ENCODE measurements at places on chromosomes 3 and 15.

- no peak for DNase-seq
Measured at GRCh38 chr15:67917037-67917436, 77.2 kb upstream of the RNU6-1 start.

DNA sequence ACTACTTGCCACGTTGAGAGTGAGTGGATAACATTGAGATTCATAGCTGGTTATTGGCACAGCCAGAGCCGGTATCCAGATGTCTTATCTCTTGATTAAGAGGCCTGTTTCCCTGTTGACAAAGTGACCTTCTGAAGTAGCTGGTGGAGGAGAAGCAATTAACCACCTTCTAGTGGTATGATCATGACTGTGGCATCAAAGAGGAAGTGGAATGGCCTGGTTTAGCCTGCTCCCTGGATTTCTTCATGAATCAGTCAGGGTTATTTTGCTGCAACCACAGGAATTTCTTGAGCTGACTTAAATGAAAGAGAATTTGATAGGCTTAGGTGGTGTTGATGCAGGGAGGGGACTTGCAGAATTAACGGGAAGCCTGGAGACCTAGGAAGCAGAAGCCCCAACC is 398.3 kb downstream of the MFSD1 start:
- DNase-seq, result no peak

- DNase-seq, result no peak
Measured at GRCh38 chr15:39999538-40000200, 39.3 kb downstream of the SRP14 start.

GRCh38 chr3:131503320-131503635 is 507 bp upstream of the MRPL3 start:
- DNase-seq, result no peak

DNA sequence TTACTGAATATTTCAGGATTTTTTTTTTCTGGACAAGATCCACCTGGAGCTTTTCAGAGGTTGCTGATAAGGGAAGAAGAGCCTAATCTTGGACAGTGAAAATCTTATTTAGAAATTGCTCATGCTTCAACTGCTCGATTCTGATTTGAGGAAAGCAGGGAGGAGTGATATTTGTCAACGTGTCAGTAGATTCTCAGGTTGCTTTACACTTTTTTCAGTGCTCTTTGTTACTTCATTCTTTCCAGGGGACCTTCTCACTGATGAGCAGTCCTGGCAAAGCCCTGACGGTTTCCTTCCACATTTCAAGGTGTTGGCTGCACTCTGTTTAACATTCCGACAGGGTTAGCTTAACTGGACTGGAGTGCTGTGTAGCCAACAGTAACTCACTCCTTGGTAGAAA is 24.1 kb upstream of the RARB start:
- no peak for DNase-seq

GRCh38 chr3:140166861-140167599 is 232.0 kb downstream of the CLSTN2 start:
- DNase-seq, result no peak

- DNase-seq, result no peak
Measured at GRCh38 chr3:98994128-98994762, 92.8 kb upstream of the DCBLD2 start.

- DNase-seq, result no peak
Measured at GRCh38 chr3:195859061-195859845, 47.5 kb upstream of the MUC4 start.

DNA sequence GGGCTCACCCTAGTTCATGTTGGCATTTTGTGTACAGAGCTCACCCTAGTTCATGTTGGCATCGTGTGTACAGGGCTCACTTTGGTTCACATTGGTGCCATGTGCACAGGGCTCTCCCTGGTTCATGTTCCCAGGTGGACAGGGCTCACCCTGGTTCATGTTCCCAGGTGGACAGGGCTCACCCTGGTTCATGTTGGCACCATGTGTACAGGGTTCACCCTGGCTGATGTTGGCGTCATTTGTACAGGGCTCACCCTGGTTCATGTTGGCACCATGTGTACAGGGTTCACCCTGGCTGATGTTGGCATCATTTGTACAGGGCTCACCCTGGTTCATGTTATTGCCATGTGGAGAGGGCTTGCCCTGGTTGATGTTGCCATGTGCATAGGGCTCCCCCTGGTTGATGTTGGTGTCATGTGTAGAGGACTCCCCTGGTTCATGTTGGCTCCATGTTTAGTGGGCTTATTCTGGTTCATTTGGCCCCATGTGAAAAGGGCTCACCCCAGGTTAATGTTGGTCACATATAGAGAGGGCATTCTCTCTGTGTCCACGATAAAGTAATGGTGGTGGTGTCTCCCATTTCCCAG is 31.7 kb upstream of the NR2C2 start:
- DNase-seq, result no peak

- DNase-seq, result no peak
Measured at GRCh38 chr3:145889730-145890129, 271.3 kb downstream of the PLOD2 start.

- DNase-seq, result no peak
Measured at GRCh38 chr3:197775317-197775716, 15.7 kb upstream of the LRCH3 start.

DNA sequence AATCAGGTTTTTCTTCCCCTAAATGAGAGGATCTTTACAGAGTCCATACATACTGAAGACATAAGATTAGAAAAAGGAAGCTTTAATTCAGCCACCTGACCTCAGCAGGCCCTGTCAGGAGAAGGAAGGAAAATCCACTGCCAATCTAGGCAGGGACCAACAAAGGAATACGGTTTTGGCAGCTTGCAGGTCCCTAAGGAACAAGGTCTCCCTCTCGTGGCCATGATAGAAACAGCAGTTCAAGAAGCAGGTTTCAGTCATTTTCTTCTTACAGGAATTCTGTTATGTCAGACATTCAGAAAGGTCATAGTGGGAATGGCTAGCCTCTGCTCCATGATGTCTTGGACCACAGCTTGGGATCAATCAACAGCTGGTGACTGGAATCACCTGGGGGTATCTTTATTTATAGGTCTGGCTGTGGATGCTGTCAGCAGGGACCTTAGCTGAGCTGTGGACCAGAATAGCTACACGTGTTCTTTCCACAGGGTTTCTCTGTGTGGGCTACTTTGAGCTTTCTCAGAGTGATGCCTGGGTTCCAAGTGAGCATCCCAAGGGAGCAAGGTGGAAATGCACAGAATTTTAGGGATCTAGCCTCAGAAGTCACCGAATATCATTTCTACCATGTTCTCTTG is 9.4 kb upstream of the CMSS1 start:
- peak; percentile 43 for DNase-seq

DNA sequence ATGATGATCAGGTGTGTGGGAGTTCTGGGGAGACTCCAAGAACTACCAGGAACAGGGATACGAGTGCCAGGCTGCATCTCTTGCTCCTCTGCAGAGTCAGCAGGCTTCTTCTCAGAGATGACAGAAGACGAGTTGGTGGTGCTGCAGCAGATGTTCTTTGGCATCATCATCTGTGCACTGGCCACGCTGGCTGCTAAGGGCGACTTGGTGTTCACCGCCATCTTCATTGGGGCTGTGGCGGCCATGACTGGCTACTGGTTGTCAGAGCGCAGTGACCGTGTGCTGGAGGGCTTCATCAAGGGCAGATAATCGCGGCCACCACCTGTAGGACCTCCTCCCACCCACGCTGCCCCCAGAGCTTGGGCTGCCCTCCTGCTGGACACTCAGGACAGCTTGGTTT is 7.9 kb downstream of the PRRT3 start:
- no peak for DNase-seq

DNA sequence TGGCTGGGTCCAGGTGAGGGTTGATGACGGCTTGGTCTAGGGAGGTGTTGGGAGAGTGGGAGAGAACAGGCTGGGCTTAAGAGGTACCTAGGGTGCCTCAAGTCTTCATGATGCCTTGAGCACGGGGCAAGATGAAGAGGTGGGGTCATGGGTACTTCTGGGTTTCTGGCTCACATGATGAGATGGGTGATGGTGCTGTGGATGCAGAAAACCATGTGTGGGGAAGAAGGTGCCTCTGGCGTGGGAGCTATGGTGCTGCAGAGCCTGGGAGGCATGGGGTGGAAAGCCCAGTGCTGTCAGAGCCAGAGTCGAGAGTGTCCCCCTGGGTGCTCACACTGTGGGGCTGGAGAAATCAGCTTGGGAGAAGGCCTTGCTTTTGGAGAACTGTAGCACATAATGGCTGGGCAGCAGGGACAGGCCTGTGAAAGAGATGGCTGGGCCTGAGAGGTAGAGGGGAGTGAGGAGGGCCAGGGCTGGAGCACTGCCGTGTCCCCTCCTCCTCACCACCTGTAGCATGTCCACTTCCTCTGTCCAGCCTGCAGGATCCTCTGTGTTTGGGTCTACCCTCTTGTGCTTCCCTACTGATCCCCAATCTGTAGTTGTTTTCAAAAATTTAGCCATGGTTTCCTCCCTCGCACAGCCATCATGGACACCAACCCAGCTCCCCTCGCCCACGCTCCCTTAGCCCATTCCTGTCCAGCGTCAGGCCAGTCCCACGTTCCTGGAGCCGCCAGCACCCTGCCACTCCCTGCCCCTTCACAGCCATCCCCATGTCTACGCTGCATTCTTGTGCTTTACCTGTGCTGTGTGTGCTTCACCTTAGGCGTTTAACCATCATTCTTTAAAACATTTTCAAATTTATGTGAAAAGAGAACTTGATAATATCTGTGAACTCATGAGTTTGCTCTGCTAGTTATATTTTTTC is 132.0 kb downstream of the EEFSEC start:
- DNase-seq, result no peak

DNA sequence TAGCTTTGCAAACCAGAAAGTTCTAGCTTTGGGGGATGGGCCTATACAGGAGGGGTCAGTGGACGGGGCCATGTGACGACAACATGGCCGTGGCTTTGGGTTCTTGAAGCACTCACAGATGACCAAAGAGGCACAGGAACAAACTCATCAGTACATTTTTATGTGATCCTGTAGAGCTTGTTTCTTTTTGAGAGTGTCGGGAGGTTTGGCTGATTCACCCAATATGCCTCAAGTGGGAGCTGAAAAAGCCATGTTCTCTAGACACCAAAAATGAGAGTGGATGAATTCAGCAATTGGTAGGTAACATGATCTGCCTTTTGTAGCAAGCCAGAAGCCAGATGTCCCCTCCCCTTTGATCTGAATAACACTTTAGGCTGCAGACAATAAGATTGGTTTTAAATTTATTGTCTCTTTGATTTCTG is 30.1 kb downstream of the GREM1 start:
- DNase-seq, result no peak

DNA sequence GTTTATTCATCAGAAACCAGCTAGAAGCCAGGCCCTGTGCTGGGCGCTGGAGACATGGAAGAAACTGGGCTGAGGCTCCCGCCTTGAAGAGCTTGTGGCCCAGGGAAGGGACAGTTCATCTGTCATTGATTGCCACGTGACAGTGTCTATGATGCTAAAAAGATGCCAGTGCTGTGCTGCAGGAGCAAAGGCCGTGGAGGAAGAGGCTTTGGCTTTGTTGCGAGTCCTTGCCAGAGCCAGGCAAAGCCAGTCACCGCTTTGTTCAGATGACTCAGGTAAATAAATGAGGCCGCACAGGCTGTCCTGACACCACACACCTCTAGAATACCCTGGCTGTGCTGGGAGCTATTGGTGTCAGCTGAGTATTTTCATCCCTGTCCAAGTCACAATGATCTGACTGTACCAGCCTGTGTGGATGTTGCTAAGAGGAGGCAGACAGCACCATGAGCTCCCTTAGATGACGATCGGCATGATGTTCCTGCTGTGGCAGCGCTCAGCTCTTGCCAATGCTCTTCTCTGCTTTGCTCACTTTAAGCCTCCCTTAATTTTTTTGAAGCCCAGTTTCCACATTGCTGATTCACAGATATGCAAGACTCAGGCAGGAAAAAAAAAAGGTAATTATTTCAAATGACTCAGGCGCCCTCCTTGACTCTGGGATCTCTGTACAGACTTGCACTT is 77.5 kb downstream of the CCNL1 start:
- no peak for DNase-seq

DNA sequence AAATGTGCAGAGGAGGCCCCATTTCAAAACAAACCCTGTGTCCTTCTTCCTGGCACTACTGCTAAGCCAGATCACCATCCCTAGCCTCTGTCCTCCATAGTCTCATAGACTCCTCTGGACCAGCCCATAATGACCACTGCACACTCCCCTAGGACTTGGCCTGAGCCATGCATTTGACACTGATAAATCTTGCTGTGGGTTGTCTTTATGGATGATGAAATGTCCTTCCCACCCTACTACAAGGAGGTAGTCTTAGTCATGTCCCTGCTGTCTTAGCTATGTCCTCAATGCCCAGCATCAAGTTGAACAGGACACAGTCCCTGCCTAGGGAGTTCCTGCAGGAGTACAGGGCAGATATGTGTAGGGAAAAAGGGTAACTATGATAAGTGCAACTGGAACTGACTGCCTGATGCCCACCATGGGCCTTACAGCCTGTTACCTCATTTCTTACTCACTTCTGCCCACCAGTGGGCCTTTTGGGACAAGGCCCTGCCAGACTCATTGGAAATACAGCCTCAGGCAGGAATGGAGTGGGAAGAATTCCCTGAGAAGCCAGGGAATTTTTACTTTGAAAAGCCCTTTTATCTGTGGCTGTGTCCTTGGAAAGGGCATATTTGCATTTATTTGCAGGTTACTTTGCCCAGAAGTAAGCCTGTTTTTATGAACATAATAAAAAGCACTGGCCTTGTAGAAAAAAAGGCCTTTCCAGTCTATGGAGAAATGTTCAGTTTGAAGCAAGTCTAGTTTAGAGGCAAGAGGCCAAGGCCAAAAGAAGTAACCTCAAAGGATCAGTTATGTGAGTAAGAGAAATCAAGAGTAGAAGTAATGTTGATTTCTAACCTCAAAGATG is 199.6 kb upstream of the EIF1B start:
- DNase-seq, result no peak

DNA sequence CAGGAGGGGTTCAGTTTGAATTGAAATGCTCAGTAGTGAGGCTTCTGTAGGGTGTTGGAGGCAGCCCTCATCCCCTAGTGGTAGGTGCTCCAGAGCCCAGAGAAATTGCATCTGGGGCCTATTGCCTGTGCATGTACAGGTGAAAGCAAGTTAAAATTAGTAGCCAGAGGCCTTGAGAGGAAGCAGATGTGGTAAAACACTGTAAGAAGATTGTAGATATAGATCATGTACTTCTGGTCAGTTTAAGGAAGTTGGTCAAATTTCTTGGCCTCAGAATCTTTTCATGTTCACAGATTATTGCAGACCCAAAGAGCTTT is 34.6 kb downstream of the IGSF10 start:
- no peak for DNase-seq

GRCh38 chr15:55802600-55803376 is 59.8 kb upstream of the PRTG start:
- no peak for DNase-seq

- DNase-seq, result no peak
Measured at GRCh38 chr3:28328188-28329151, 20.1 kb upstream of the ZCWPW2 start.

DNA sequence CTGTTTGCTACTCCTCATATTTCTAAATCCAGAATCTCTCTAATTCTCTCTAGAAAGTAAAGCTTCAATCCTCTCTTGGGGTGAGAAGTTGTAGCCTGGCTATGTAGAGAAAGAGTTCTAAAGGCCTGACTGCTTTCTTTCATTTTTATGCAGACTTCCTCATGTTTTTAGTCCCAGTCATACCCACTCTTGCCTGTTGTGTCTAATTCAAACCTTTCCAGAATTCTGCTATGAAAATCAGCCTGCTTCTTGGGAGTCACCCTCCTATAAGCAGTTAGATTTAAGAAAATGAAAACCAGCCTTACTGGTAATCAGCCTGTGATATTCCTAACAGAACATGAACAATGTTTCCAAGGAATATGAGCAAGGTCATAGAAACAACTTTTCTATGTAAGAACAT is 14.8 kb upstream of the ZNF639 start:
- DNase-seq, result no peak

Data from NCI-H2171 (cell line).